ENCODE measurements at places on chromosomes 3 and 15.

DNA sequence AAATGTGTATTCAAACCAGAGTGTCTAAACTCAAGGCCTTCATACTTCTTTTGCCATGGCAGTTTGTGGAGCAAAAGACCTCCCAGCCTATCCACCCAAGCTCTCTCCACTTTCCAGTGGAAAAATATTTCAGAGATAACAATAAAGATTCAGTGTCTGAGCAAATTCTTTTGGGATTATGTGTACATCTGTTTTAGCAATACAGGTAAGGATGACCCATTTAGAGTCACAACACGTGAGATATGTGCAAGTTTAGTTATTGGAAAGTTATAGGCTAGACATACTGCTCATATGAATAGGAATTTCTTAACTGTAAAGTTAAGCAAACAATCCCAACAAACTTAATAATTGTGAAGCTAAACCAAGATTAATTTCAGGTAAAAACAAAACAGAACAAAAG is 174.5 kb upstream of the LRIG1 start:
- DNase-seq, result no peak

DNA sequence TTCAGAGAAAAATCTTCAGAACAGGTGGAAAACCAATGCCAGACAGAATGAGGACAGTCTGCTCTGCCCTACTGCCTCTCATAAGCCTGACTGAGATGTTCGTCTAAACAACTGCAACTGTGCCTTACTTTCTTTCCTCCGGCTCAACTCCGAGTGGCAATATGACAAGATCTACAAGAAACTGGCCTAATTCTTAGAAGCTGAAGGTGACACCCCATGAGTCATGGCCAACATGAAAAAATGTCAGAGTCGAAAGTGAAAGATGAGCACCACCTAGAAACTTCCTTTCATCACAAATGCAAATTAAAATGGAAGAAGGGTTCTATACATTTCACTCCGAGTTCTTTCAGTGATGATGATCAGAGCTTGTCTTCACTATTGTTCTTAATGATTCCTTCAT is 12.9 kb downstream of the PCYT1A start:
- DNase-seq, result peak; percentile 81

DNA sequence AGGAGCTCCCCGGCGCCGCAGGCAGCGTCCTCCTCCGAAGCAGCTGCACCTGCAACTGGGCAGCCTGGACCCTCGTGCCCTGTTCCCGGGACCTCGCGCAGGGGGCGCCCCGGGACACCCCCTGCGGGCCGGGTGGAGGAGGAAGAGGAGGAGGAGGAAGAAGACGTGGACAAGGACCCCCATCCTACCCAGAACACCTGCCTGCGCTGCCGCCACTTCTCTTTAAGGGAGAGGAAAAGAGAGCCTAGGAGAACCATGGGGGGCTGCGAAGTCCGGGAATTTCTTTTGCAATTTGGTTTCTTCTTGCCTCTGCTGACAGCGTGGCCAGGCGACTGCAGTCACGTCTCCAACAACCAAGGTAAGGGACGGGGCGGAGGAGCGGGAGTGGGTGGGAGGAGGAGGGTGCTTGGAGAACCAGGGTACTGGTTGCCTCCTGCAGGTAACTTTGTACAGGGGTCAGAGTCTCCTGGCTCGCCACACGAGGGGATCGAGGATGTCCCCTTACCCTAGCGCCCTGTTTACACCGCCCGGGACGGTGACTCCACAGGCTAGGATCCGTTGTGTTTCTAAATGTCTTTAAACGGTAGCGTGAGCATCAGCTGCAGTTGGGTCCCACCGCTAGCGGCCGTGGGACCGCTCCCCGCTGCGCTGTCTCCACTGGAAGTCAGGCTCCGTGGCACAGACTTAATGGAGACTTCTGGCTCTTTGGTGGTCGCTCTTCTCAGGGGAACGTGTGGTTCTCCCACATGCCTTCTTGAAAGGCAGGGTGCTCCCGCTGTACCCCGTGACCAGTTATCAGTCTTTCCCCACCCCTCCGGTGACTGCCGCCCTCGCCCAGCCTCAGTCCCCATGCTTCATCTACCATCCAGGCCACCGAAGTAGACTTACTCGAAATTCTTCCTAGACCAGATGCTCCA is 515 bp downstream of the EPHA6 start:
- no peak for DNase-seq

- no peak for DNase-seq
These were observed 278.9 kb downstream of the ULK4 start for GRCh38 chr3:41682996-41683395.

DNA sequence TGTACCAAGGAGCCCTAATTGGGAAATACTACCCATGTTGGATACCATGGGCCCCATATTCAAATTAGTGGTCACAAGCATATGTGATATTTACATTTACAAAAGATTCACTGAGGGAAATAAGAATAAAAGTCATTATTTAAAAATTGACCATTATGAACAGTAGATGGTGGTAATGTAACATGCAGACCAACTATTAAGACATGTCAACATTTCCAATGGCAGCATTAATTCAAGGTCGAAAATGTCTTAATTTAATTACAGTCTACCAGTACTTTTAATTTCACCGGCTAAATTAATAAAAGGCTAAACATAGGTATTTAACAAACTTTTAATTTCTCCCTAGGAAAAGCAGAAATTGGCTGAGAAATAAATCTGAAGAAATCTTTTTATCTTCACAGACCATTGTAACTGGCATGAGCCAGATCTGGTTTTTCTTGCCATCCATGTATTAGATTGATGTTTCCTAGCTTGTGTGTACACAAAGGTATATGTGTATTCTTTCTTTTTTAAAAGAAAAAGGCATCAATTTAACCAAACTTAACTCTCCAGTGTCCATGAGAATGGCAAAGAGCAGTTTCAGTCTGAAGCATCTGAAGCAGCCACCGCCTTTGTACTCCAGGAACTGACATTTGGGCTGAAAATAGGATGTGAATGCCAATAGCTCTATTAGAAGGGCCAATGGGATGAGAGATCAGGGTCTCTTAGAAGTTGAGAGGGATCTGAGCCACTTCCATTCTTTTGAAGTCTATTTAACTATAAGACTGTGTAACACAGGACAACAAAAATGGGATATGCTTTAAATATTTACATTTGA is 26.6 kb downstream of the NEK11 start:
- DNase-seq, result no peak

DNA sequence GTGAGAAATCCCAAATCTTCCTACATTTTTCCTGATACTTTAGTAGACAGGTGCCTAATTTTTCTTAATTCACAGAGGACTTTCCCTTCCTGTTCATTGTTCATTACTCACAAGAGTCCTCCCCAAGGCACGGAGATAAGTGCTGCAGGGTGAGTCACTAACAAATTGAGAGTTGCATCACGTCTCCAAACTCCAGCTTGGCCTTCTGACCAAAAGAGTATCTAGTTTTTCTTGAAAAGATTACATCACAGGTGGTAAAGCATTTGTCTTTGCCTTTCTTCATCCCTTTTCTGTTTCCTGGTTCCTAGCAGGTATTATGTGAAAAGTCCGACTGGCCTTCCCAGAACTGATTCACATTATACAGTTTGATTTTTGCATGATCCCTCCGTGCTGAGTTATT is 24.9 kb upstream of the RASGRP1 start:
- no peak for DNase-seq

DNA sequence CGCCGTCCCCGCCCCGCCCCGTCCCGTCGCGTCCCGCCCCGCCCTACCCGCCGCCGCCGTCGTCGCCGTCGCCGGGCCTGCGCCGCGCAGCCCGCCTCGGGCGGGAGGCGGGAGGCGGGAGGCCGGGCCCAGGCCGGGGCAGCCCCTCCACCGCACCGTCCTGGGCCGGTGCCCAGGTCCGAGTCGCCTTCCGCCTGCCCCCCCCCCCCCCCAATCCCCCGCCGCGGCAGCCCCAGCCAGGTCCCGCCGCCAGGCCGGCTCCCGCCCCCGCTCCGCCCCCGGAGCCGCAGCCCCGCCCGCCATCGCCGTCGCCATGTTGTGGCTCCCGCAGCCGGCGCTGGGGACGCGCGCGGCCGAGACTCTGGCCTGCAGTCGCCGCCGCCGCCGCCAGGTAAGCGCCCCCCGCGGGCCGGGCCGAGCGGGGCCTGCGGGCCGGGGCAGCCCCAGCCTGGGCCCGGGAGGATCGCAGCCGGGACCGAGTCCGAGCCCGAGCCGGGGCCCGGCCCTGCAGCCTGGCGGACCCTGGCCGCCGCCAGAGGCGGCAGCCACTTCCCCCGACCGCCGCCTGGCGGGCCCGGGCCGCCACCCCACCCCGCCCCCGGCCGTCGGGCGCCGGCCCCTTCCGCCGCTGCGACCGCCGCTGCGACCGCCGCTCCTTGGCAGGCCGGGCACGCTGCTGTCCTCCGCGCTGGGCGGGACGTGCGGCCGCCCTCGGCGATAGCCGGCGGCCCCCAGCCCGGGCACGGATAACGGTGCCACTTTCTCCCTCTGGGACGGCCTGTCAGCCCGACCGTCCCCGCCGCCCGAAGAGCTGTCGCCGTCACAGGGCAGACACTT is at the start of gene ZNF592:
Gene ZNF592, plus strand, starts transcription at position 319 of the 837 bp plus-strand sequence. CDS start 34,084 bp downstream, outside the sequence.
- DNase-seq, result peak; percentile 75

DNA sequence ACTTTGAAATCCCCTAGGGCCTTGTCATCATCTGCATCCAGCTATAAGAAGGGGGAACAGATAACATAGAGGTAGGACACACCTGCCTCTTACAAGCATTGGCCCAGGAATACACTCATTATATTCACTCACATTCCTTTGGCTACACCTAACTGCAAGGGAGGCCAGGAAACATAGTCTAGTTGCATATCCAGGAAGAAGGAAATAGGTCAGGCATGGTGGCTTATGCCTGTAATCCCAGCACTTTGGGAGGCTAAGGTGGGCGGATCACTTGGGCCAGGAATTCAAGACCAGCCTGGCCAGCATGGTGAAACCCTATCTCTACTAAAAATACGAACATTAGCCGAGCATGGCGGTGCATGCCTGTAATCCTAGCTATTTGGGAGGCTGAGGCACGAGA is 48.8 kb downstream of the GTPBP8 start:
- no peak for DNase-seq

- no peak for DNase-seq
These were observed 5.8 kb upstream of the SCAMP5 start for GRCh38 chr15:74989527-74989926.

- no peak for DNase-seq
These were observed 13.9 kb downstream of the RASGRF1 start for GRCh38 chr15:79076661-79077060.

DNA sequence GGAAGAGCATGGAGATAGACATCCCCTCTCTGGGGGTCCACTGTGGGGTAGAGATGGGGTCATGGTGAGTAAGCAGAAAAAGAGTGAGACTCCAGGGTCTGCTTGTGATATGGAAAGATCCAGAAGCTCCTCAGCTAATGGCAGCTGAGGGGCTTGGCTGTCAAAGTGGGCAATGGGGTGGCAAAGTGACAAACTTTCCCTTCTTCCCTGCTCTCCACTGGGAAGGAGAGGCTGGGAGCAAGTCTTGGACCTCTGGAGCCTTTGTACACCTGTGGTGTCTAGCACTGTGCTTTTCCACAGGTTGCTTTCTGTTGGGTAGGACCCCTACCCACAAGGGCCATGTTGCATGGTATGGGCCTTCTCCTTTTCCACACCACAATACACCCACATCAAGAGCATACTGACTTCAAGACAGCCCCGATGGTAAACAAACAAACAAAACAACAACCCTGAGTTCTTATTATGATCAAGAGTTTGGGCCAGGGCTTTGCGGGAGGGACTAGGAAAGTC is 3.5 kb downstream of the ITGA11 start:
- no peak for DNase-seq

- DNase-seq, result no peak
These were observed 34.0 kb upstream of the GNB5 start for GRCh38 chr15:52225230-52225629.

- DNase-seq, result peak; percentile 54
These were observed 555 bp downstream of the ATP11B start for GRCh38 chr3:182793663-182794454.

DNA sequence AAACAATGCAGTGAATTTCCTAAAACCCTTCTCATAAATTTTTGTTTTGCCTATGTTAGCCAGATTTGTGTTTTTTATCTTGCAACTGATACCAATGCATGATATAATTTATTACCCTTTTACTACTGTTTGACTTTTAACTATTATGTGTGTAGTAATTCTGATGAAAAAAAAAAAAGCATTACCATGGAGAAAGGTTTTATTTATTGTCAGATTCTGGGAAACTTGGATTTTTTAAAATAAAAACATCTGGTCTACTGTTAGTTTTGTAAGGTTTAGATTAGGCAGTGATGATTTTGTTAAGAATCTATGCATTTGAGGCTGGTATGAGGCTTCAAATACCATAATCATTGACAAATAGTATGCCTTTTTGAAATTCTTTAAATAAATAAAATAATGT is 470.4 kb upstream of the ROBO1 start:
- no peak for DNase-seq

GRCh38 chr3:113339616-113340244 is 101.6 kb downstream of the CFAP44 start:
- DNase-seq, result no peak

- no peak for DNase-seq
These were observed 383.2 kb upstream of the KCNMB2 start for GRCh38 chr3:178152988-178153387.

DNA sequence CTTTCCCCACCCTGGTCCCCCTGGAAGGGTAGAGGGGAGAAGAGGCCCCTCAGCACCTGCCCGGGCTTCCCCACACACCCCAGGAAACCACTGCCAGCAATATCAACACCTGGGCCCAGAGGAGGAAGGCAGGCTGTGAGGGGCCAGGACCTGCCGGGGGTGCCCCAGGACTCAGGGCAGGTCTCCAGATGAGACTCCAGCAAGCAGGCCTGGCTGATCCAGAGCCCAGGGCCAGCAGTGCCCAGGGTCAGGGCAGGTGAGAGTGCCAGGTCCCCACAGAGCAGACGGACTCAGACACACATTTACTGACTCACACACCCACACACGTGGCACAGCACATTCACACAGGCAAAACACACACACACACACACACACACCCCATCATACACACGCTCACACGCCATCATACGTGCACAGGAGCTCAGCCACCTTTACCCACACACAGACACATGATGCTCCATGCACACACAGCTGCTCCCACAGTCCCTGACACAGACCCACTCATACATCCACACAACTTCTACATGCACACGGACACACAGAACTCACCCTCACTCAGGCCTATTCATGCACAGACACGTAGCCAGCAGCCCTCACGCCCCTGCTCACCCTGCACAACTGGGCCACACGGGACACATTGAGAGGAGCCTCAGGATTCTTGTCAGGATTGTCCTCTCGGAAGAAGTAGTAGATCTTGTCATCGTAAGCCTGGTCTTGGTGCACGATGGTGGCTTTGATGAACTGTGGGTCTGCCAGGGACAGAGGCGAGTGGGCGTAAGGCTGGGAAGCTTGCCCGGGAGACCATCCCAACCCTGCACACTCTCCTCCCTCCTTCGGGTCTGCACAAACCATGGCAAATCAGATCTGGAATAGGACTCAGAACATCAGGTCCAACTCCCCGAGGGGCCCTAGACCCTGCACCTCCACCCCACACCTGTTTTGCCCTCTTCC is 17.5 kb downstream of the SEMA7A start:
- DNase-seq, result no peak

- DNase-seq, result no peak
These were observed 41.6 kb downstream of the GSK3B start for GRCh38 chr3:120052677-120053076.

DNA sequence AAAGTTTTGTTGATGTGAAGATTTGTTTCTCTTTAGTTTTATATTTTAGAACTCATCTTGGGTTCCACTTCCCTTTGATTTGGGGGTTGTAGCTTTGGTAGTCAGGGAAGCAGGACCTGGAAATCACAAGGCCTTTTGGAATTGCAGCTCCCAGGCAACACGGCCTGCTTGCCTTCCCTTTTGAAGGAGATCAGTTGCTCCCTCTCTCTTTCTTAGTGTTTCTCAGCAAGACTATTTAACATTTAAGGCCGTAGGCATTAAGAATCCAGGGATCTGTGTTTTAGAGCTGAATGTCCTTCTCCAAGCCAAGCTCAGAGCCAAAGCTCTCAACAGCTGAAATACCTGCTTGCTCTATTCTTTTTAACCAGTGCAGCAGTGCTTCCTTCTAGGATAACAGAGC is 310.3 kb downstream of the PTPRG start:
- no peak for DNase-seq
